Upper lobe of left lung (tissue), 6 donors: ENCODE measurements at places on chromosomes 7 and 10. TPM values are rescaled to one million over a fixed set of nuclear protein-coding genes. Genes with fewer than 3 reads are reported as not detected.

DNA sequence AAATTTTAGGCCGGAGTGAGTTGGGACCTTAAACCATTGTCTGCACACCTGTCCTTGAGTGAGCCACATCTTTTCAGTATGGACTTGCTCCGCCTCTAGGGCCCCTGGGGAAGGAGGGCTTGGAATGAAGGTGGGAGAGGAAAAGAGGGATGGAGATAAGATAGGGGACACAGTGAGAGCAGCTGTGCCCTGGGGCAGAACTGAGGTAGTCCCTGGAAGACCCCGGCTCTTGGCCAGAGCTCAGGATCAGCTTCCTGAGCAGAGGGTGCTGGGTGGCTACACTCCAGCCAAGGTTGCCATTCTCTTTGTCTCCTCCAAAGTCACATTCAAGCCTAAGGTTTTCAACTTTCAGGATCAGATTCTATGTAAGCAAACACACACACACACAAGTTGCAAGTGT, 82.0 kb downstream of the MKI67 start:
- no peaks in the 10 kb centered on the region for H3K27me3 ChIP-seq
- H3K36me3 ChIP-seq = no peaks in the 10 kb centered on the region
- H3K4me3 ChIP-seq = no peak overlapping the region
- H3K4me1 ChIP-seq = peaks cover 26% of the 10 kb centered on the region

DNA sequence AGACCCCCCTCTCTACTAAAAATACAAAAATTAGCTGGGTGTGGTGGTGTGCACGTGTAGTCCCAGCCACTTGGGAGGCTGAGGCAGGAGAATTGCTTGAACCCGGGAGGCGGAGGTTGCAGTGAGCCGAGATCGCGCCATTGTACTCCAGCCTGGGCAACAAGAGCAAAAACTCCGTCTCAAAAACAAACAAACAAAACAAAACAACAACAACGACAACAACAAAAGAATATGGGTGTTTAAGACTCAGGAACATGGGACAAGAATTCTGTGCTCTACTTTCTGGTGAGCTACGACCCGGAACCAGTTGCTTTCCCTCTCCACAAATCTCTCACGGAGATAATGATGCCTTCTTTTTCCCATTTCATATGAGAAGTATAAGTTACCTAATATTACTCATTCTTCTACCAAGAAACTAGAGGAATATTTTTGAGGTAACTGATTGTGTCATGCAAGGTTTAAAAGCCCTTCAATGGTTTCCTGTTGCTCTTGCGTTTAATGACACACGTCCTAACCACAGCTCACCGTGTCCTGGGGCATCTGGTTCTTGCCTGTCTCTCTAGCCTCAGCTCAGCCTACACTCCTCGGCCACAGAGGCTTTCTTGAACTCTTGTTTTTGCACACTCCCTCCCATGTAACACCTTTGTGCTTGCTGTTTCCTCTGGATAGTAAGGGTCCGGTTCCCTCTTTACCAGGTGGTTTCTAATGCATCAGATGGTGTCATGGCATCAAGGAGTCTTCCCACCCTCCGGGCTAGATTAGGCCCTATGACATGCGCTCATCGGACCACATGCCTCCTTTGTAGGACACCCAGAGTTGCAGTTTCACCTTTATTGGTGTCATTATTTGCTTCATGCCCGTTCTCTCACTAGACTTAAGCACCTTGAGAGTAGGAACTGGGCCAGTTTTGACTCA, 67.5 kb downstream of the PFKFB3 start:
- peaks cover 53% of the 10 kb centered on the region for H3K4me1 ChIP-seq
- H3K36me3 ChIP-seq = no peaks in the 10 kb centered on the region
- no peak overlapping the region for H3K4me3 ChIP-seq
- no peaks in the 10 kb centered on the region for H3K27me3 ChIP-seq

FGFR2 gene
- 36.7 TPM for total RNA-seq

STEAP2 gene
- total RNA-seq = 9.4 TPM

WIPF3 gene
- 1.0 TPM for total RNA-seq

TFR2 gene
- 0.91 TPM for total RNA-seq

GRCh38 chr10:28570598-28570997, 37.7 kb downstream of the WAC start:
- peaks cover 50% of the 10 kb centered on the region for H3K4me1 ChIP-seq
- DNase-seq = no peak
- H3K4me3 ChIP-seq = no peak overlapping the region
- H3K36me3 ChIP-seq = no peaks in the 10 kb centered on the region

DNA sequence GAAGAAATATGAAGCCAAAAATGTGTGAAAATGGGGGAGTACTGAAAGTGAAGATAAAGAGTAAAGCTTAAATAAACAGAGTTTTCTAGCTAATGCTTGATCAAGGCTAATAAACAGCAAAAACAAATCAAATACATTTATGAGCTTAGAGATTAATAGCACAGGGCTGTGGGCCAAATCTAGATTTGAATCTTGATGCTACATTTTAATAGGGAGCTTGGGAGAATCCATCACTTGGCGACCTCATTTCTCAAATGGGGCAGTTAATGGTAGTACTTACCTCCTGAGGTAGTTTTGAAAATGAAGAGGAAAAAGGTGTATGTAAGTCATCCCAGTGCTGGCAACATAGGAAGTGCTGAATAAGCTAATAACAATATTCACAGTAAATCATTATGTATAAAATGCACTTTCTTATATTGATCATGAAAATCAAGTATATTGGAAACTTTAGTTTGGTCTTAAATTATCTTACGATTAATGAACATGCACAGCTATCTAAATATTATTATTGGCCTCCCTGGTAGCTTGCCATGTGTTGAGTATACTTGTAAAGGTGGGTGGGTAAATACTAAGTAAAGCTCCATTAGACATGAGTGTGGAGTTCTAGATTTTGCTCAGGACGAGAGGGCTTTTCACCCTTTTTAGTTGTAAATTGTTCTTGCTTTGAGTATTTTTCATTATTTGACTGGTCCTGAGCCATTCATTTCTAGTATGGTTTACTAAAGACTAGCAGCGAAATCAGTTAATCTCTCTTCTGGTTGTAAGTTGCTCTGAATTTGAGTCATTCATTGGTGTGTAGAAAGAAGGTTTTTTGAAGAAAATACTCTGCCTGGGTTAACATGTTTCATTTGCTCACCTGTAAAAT, 5.1 kb downstream of the BICC1 start:
- H3K27me3 ChIP-seq = no peaks in the 10 kb centered on the region
- H3K4me1 ChIP-seq = peaks cover 7% of the 10 kb centered on the region
- H3K36me3 ChIP-seq = no peaks in the 10 kb centered on the region
- H3K27ac ChIP-seq = no peak overlapping the region

DNA sequence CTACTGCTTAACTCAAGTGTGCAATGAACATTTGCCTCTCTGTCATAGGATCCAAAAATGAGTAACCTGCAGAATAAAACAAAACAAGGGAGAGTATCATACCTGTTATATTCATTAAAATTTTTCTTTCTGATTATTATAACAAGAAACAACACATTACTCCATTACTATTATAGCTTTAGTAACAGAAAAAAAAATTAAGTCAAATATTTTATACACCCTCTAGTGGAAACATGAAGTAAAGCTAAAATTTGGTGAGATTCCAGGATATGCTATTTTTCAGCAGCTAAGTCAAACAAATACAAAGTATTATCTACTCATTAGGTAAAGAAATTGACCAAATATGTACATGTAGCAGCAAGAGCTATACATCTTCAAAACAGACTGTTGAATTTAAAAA, 56.3 kb downstream of the PDZD8 start:
- no peaks in the 10 kb centered on the region for H3K4me1 ChIP-seq
- H3K36me3 ChIP-seq = peaks cover 5% of the 10 kb centered on the region
- DNase-seq = no peak
- no peak overlapping the region for H3K27ac ChIP-seq
- H3K4me3 ChIP-seq = no peak overlapping the region
- H3K27me3 ChIP-seq = no peaks in the 10 kb centered on the region

DNA sequence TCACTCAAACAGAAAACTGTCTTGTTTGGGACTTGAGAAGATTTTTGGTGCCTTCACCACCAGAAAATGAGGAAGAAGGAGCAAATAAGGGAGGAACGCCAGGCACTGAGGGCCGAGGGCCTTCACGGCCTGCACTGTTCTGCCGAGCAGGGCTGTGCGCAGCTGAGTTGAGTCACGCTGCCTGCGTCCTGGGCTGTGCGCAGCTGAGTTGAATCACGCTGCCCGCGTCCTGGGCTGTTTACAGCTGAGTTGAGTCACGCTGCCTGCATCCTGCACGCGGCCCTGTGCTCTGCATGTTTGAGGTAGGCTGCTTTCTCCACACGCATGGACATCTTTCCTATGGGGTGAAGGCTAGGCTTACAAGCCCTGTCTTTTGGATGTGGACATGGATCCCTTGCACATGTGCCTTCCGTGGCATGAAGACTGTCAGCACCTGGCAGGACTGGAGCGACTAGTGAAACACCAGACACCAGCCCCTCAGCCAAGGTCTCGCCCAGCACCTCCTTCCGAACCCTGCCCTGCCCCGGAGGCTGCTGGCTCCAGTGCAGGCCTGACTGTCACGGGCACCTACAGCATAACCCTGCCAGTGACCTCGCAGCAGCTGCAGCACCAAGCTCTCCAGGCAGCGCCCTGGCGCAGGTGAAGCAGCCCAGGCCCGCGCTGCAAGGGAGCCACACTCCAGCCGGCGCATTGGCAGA, 96.7 kb downstream of the HTR5A start:
- no peaks in the 10 kb centered on the region for H3K27me3 ChIP-seq
- H3K36me3 ChIP-seq = no peaks in the 10 kb centered on the region
- no peak overlapping the region for H3K27ac ChIP-seq
- peaks cover 4% of the 10 kb centered on the region for H3K4me1 ChIP-seq

DNA sequence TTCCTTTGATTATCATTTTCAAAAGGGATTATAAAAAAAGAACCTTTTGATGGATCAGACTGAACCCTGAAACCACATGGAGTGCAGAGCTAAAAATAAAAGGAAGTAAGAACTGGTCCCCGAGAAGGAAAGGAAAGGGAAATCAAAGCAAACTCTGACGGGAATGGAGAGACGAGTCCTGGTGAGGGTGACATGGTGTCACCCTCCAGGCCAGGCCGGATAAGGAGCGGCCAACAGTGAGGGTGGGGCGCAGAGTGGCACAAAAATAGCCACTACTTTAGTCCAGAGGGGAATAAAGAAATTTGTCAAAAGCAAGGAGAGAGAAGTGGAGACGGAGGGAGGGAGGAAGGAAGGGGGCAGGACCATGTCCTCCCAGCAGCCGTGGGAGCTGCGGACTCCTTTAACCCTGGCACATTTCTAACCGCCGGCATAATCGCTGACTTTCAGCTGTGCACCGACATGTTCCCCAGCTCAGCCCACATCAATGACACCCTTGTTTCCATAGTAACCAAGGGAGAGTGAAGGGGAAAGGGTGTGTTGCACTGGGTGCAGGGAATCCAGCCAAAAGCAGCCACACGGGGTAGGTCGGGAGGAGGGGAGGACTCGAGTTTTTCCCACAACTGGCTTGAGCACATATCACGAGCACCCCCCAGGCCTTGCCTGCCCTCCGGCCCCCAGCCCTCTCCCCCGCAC, 29.7 kb downstream of the TRIM8 start:
- H3K27ac ChIP-seq = peak overlapping the region; percentile 88
- no peaks in the 10 kb centered on the region for H3K36me3 ChIP-seq
- H3K4me1 ChIP-seq = peaks cover 92% of the 10 kb centered on the region

DNA sequence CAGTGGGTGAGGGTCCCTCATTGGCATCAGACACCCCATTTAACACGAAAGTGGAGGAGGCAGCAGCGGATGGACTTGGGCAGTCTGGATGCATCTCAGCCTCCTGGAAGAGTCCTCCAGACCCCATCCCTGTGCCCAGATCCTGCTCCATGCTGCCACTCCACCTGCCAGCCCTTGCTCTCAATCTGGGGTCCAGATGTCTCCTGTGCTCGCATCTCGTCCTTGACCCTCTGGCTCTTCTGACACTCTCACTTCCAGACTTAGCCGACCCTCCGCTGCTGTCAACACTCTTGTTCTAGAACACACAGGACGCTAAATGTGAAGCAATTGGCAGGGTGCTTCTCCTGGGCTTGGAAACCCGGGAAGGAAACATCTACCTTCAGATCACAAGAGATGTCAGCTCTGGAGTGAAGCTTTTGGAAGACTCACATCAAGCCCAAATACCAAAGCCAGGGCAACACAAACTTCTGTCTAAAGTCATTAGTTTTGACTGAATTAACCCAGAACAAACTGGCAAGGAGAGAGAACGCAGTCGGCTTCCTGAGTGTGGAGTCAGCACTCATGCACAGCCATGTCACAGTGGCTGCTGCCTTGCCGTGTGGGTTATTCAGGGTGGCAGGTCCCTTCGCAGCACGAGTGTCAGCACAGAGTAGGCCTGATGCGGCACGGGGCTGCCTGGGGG, 379.1 kb downstream of the TCERG1L start:
- no peak overlapping the region for H3K4me3 ChIP-seq
- no peaks in the 10 kb centered on the region for H3K36me3 ChIP-seq
- H3K27me3 ChIP-seq = no peaks in the 10 kb centered on the region
- H3K4me1 ChIP-seq = no peaks in the 10 kb centered on the region

FAM171A1 gene
- total RNA-seq = 3.7 TPM

GRCh38 chr10:63200431-63200830, 67.3 kb downstream of the NRBF2 start:
- no peak overlapping the region for H3K4me3 ChIP-seq
- H3K27ac ChIP-seq = no peak overlapping the region
- DNase-seq = no peak
- peaks cover 29% of the 10 kb centered on the region for H3K36me3 ChIP-seq
- H3K27me3 ChIP-seq = no peaks in the 10 kb centered on the region

SPDYE2 gene
- 1.1 TPM for total RNA-seq

- no peak overlapping the region for H3K4me3 ChIP-seq
- H3K36me3 ChIP-seq = no peaks in the 10 kb centered on the region
- H3K4me1 ChIP-seq = no peaks in the 10 kb centered on the region
- no peak for DNase-seq
- H3K27me3 ChIP-seq = no peaks in the 10 kb centered on the region
- H3K27ac ChIP-seq = no peak overlapping the region
Measured at GRCh38 chr7:22622116-22622785, 104.7 kb upstream of the IL6 start.

MAT1A gene
- total RNA-seq = 0.67 TPM

GRCh38 chr7:11613292-11613930, 218.6 kb downstream of the THSD7A start:
- H3K4me1 ChIP-seq = no peaks in the 10 kb centered on the region
- H3K4me3 ChIP-seq = no peak overlapping the region
- no peaks in the 10 kb centered on the region for H3K27me3 ChIP-seq
- no peak for DNase-seq
- no peak overlapping the region for H3K27ac ChIP-seq

PTF1A gene
- not detected for total RNA-seq

- H3K27me3 ChIP-seq = no peaks in the 10 kb centered on the region
- no peak overlapping the region for H3K4me3 ChIP-seq
- H3K27ac ChIP-seq = no peak overlapping the region
- peaks cover 47% of the 10 kb centered on the region for H3K4me1 ChIP-seq
Measured at GRCh38 chr10:50610368-50610767, 13.4 kb downstream of the SGMS1 start.

- H3K27me3 ChIP-seq = no peaks in the 10 kb centered on the region
- DNase-seq = no peak
- H3K4me3 ChIP-seq = no peak overlapping the region
- H3K27ac ChIP-seq = no peak overlapping the region
- no peaks in the 10 kb centered on the region for H3K36me3 ChIP-seq
- H3K4me1 ChIP-seq = no peaks in the 10 kb centered on the region
Measured at GRCh38 chr10:6999232-6999925, 411.5 kb downstream of the SFMBT2 start.

AKR1C2 gene
- 24.9 TPM for total RNA-seq
